ENCODE measurements at places on chromosomes 16 and 17.

- DNase-seq: peak; percentile 20
These were observed 6.4 kb downstream of the CUEDC1 start for GRCh38 chr17:57948555-57949420.

- DNase-seq: no peak
These were observed 3.4 kb downstream of the CHST6 start for GRCh38 chr16:75491876-75492275.

DNA sequence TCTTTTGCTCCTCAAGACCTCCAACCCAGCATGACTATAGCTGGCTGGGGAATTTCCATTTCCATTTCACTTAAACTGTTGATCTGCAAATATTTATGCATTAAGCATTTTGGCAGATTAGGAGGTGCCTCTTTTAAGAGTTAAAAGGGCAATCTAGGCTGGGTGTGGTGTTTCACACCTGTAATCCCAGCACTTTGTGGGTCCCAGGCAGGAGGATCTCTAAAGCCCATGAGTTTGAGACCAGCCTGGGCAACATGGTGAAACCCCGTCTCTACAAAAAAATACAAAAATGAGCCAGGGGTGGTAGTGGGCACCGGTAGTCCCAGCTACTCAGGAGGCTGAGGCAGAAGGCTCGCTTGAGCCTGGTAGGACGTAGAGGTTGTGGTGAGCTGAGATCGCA lies 17.1 kb downstream of the ANKFY1 start:
- DNase-seq: no peak

DNA sequence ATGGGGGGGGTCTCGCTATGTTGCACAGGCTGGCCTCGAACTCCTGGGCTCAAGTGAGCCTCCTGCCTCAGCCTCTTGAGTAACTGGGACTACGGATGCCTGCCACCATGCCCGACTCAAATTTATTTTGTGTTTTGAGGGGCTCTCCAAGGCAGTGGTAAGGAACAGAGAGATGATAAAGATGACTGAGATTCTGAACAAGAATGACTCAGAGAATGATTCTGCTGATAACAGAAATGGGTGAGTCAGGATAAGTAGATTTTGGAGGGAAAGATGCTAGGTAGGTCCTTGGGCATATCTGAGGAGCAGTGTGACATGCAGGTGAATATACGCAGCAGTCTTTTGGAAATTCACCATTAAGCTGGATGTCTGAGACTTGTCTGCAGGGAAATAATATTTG lies 2.6 kb downstream of the TMEM220 start:
- DNase-seq: no peak

DNA sequence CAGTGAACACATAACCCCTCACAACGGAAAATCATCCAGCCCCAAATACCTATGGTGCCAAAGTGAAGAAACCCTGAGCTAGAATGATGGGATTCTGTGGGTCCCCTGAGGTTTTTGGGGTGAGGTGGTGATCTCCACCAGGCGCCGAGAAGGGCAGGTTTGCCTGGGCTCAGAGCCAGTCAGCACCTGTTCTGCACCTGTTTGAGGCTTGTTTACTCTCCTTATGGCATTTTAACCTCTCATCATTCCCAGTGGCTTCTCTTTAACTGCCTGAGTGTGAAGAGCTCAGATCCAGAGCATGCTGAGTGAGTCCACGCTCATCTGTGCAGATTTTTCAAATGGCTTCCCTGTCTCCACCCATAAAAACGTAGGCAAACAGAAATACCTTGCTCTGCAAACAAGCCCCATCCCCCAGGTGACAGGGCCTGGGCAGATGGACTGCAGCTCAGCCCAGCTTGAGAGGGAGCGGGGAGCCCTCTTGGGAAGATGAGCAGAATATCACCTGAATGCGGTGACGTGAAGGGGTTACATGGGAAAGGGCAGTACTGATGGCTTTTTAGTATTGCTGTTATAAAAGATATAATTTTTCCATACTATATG lies 40.1 kb upstream of the CLEC19A start:
- DNase-seq: no peak

GRCh38 chr16:84925092-84925772 lies 86.1 kb downstream of the ZDHHC7 start:
- DNase-seq: peak; percentile 37

DNA sequence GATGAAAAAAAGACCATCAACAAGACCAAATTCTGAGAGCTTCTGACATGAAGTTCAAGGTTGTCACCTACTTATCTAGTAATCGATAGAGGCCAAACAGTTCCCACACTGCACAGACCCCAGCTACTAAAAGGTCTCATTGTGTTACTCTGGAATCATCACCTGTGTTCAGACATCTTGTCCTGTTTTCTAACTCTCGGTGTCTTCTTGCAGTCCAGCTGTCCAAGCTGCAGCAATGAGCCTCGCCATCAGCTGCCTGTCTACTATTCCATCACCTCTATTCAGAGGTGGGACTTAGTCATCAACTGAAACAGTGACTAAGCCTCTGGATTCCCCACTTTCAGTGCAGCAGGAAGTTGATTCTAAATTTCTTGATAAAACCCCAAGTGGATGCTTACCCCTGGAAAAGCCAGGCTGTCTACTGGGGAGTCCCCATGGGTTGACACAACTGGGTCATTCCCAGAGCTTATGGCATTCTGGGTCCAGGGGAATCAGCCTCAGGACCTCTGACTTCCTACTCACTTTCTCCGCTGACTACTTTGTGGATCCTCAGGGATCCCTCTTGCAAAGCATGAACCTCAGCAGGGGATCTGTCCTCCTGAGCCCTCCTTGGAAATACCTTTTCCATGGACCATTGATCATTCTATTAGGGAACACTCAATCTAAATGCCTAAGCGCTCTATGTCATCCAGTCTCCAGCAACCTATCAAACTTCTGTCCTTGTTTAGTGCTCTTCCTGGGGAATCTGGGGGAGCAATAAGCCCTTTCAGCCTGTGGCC lies 46.5 kb downstream of the HNF1B start:
- no peak for DNase-seq

Data from CD4-positive, alpha-beta T cell treated with Interferon alpha-2 for 1 hour (primary cell).